ENCODE measurements at places on chromosomes 3 and 15. TPM values are rescaled to one million over a fixed set of nuclear protein-coding genes. Genes with fewer than 3 reads are reported as not detected.

- DNase-seq: no peak
Observed at GRCh38 chr15:66035901-66036300, 166.6 kb downstream of the RAB11A start.

- no peak for DNase-seq
Observed at GRCh38 chr3:52023860-52024764, 28.4 kb upstream of the RPL29 start.

- DNase-seq: peak; percentile 51
Observed at GRCh38 chr3:9901967-9902366, 681 bp upstream of the IL17RE start.

DNA sequence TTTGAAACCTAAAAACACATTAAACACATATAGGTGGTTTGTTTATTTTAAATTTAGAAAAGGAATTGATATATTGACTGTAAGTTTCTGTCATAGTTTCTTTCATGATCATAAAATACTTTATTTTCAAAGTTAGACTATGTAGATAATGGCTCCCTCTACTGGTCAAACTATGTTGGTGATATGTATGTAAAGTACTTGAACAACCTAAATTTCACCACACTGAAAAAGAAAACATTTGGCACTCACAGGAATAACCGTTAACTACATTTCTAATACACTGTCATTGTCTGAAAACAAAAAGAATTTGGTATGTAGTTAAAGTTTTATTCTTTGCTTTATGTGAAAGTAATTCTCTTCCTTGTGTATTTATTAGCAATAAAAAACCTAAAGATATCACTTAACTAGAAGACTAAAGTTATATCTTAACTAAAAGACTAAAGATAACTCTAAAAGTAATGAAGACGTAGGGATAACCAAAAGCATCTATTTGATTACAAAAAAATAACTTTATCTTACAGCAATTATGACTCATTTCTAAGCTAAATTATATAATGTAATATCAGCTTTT lies 427.5 kb downstream of the VGLL3 start:
- no peak for DNase-seq

The CYP8B1 gene
- total RNA-seq: not detected

- DNase-seq: no peak
Observed at GRCh38 chr3:100761211-100761942, 52.1 kb downstream of the TFG start.

DNA sequence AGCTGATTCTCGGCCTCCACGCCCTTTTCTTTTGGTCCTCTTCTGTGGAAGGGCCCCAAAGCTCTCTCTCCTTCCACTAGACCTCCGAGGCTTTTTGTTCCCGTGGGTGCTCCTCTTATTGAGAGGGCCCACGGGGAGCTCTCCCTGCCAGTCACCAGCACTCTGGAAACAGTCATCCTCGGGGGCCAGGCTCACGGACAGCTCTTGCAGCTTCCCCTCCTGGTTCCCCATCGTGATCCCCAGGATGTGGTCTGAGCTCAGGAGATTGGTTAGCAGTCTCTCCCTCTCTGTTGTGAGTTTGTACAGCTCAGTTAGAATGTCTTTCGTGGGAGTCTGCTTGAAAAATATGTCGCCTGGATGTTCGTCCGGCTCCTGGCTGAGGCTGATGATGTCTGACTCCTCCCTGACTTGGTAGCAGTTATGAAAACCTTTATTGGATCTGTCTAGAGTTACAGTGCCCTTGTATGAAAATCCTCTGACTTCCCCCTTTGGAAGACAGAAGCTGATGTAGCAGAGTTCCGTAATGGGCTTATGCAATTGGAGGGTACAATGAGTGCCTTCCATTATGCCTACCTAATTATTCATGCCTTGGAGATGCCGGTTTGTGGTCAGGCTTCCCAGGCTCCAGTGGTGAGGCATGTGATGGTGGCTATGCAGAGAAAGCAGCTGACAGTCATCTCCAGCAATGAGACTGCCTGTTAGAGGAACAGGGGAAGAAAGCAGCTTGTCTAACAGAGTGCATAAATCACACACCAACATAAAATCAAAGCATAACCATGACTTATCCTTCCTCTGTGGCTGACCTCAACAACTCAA lies 40.0 kb downstream of the FMN1 start:
- DNase-seq: no peak

DNA sequence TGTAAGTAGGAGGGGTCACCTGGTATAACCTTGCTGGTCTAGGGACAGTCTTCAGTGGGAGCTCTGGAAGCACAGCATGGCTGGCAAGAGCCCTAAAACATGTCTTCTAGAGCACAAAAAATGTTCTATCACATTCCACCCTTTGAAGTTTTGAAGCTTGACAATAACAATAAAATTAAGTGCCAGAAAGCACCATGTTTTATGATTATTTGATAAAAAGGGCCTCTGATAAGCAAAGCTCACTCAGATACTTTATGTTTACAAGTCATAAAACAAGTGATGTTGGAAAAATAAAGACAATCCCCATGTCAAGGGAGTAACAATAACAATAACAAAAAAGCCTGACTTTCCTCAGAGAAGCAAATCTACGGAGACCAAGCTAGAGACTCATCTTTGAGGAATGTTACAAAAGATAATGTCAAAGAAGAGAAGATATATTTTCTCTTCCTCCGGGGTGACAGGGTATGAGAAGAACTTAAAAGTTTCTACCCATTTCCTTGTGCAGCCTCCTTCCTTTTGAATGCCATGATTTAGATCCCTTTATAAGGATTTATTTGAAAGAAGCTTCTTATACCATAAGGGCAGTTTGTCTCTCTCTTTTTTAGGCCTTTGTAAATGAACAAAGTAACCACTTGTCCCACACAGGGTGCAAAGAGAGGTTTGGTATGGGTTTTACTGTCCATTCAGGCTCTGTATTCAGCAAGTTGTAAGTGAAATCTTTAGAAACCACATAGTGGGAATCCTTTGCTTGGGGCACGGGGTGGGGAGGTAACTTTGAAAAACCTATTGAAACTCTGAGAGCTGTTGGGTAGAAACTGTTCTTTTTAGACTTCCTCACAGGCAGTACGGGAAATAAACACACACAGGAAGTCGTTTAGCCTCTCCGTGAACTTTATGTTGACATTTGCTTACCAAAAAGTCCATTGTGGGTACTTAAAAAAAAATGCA lies 109.6 kb upstream of the RBMS3 start:
- DNase-seq: no peak

DNA sequence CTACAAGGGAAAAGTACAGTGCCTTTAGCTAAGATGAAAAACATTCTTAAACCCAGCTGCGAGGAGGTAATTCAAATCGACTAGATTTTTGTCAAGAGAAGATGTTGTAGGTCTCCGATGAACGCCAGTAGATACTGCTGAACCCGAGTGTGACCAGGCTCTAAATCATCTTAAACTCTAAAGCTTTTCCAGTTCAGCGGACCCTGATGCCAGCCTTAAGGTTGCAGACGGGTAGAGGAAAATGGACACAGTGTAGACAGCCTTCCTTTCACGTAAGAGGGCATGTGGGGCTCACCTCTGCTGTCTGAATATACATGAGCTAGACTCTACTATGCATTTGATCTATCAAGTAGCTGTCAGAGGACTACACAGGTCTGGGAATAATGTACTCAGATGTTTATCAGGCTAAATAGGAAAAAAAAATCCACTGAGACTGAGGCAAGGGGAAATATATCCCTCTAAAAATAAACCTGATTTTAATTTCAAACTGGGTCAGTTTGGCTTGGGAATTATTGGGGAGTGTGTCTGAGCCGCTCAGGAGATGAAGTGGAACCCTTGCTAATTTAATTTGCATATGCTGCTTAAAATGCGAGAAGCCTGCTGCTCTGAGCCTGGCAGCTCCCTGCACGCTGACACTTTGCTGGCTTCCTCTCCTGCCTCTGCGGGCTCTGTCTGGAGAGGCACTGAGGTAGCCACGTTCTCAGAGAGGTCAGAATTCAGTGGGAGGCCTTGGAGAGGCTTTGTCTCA lies 151.9 kb downstream of the CADPS start:
- DNase-seq: no peak

- DNase-seq: peak; percentile 46
Observed at GRCh38 chr3:73086071-73086494, 24.6 kb downstream of the EBLN2 start.

DNA sequence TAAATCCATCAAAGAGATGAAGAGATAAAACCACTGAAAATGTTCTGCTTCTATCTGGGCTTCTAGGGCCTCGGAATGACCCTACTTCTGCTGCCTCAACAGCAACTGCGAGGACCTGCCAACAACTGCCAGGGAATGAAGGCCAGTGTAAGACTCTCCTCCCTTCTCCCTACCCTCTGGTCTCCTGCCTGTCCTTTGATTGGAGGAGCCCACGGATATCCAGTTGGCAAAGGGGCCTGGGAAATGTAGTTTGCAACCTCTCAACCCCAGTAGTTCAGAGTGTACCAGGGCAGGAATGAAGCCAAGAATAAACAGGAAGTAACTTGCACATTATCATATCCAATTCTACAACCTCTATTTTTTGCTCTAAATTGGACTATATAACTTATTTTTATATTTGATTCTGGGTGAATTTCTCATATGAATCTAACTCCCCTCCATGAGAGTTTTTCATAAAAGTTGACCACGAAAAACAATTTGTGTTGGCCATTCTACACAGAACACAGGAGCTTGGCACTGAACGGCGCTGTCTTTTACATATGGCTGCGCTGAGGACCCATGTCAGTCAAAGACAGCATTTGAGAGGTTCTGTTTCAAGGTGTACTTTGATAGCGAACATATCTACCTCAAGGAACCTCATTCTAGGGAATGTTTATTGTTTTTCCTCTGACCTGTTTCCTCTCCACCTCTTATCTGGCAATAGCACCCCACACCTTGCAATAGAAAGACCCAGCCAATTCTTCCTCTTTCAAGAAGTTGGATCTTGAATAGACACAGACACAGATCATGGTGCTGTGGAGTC lies 91.1 kb upstream of the RNF7 start:
- DNase-seq: no peak

DNA sequence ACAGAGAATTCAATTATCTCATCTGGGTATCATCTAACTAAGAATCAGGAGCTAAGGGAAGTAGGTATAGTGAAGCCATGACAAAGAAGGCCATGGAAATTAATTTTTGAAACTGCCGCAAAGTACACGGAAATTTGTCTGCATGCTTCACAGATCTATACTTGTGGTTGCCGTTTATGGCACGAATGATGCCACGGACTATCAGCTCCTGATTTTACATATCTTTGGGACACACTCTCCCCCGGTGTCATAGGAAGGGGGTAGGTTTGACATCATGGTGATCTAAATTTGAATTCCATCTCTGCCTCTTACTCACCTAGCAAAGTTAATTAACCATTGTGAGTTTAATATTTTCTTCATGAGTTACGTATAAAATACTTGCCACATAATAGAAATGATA lies 14.0 kb downstream of the ARPP21 start:
- DNase-seq: no peak

- DNase-seq: no peak
Observed at GRCh38 chr3:31890742-31891469, 90.2 kb downstream of the OSBPL10 start.

The ALPK3 gene
- total RNA-seq: 0.17 TPM

DNA sequence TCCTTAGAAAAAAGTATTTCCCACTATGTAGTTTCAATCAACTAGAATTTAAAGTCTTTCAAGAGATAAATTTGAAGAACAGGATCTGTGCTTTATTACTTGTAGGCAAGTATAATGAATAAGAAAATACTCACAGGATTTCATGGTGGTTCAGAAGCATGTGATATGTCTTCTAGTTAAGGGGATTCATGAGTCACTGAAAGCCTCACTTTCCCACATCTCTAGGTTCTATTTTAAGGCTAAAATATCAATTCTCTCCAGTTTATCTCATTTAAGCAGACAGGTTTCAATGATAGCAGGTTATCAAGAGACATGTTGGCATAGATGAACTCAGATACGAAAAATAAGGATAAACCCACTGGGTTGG lies 437.8 kb upstream of the BCHE start:
- DNase-seq: no peak

GRCh38 chr3:65593780-65594752 lies 444.7 kb downstream of the MAGI1 start:
- no peak for DNase-seq

DNA sequence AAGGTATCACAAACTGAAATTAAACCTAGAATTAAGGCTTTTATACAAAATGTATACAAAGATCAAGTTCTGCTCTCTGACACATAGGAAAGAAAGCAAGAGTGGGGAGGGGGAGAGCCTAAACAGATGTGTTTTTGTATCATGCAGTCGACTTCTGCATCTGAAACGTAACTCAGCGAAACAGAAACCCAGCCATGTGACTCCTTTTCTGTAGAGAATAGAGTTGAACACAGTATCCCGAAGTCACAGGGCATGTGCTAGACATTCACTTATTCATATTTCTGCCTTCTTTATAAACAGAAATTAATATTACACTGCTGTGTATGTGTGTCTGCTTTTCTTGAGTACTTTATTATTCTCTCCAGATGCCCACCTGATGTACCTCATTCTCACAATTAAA lies 121.0 kb downstream of the PDZRN3 start:
- DNase-seq: no peak

DNA sequence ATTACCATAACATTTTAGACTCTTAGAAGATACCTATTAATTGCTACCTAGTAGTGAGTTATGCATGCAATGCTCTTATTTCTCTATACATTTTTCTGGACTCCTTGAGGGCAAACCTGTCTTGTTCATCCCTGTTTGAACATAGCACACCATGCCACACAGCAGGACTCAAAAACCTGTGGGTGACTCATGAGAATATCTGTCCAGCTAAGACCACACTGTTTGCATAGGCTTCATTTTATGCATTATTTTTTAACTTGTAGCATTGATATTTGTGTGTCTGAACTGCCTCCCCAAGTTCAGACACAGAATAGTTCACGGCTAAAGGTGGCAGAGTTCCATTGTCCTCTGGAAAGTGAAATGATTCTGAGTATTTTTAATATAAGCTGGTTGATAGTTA lies 1.8 kb downstream of the LMCD1 start:
- DNase-seq: no peak

- DNase-seq: no peak
Observed at GRCh38 chr15:83092309-83092976, 15.0 kb upstream of the TM6SF1 start.
